ENCODE measurements at places on chromosomes 7 and 10. TPM values are rescaled to one million over a fixed set of nuclear protein-coding genes. Genes with fewer than 3 reads are reported as not detected.

DNA sequence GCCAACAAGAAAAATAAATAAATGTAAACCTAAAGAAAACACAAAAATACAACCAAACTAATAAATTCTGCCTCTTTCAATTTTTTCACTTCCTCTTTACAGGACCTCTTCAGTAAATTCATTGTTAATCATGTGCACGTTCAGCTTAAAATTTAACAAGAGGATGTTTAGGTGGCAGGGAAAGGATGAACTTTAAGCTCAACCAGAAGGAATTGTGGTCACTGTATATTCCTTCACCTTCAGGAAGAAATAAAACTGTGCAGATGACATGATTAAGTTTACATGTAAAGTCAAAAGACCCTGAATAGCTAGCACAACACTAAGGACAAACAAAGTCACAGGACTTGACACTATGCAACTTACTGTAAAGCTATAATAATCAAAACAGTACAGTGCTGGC, 33.0 kb downstream of the KIF5B start:
- no peak overlapping the region for H3K4me3 ChIP-seq
- H3K27ac ChIP-seq, result no peak overlapping the region
- H3K27me3 ChIP-seq, result no peaks in the 10 kb centered on the region

GRCh38 chr10:128061306-128062300, 64.6 kb downstream of the MKI67 start:
- peaks cover 77% of the 10 kb centered on the region for H3K36me3 ChIP-seq
- DNase-seq, result no peak
- no peaks in the 10 kb centered on the region for H3K27me3 ChIP-seq
- H3K4me1 ChIP-seq, result peaks cover 52% of the 10 kb centered on the region

DNA sequence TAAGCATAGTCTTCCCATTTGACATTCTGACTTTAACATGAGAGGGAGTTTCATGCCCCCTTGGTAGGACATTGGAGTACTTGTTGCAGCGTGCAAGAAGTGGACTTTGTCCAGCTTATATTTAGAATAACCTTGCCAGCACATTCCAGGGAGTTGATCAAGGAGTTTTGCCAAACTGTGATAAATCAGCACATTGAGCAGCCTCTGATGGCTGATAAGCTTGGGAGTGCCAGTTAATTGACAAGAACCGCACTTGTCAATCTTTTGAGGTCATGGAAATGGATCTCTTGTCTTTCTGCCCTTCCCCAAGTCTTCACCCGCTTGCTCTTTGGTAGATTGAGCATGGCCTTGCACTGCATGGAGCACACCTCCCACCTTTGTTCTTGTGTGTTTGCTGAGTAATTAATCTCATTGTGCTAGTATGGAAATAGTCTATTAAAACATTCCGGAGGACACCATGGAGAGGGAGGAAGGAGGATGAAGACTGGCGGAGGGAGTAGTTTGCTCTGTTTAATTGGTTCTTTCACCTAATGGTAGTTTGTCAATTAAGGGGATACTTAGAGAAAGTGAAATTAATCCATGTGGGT, 668.5 kb upstream of the GALNT17 start:
- no peaks in the 10 kb centered on the region for H3K4me1 ChIP-seq
- no peak overlapping the region for H3K27ac ChIP-seq
- H3K27me3 ChIP-seq, result no peaks in the 10 kb centered on the region
- H3K4me3 ChIP-seq, result no peak overlapping the region

DNA sequence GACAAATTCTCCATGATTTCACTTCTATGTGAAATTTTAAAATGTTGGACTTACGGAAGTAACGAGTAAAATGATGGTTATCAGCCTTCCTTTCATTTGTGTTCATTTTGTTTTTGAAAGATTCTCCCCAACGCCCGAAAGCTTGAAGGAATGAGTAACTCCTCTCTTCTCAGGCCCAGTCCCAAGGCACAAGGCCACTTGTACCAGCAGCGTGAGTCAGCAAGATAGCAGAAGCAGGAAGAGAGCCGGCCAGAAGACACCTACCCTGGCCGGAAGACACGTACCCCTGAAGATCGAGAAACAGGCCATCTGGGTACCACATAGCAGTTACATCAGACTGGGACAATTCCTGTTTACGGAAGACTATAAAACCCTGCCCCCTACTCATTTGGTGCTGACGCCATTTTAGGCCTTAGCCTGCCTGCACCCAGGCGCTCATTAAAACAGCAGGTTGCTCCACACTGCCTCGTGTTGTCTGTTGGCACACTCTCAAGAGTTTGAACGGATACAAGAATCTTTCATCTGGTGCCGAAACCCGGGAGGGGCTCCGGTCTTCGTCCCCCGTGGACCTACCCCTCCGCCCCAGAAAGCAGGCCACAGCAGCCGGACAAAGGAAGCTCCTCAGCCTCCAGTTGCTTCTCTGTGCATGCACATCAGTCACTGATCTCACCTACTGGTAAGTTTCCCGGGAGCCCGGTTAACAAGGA, 60.4 kb downstream of the LRRC17 start:
- H3K4me1 ChIP-seq, result no peaks in the 10 kb centered on the region
- H3K36me3 ChIP-seq, result no peaks in the 10 kb centered on the region
- H3K4me3 ChIP-seq, result no peak overlapping the region
- H3K27me3 ChIP-seq, result no peaks in the 10 kb centered on the region
- no peak overlapping the region for H3K27ac ChIP-seq

- H3K36me3 ChIP-seq, result peaks cover 25% of the 10 kb centered on the region
- no peaks in the 10 kb centered on the region for H3K27me3 ChIP-seq
- peak; percentile 22 for DNase-seq
- no peak overlapping the region for H3K4me3 ChIP-seq
These were observed 56.2 kb downstream of the COL17A1 start for GRCh38 chr10:104029521-104029860.

- H3K4me3 ChIP-seq, result no peak overlapping the region
- no peaks in the 10 kb centered on the region for H3K4me1 ChIP-seq
- H3K36me3 ChIP-seq, result no peaks in the 10 kb centered on the region
These were observed 65.2 kb upstream of the EMX2 start for GRCh38 chr10:117477211-117477947.

The CUEDC2 gene
- 67.6 TPM for total RNA-seq

The CEP55 gene
- 59.3 TPM for total RNA-seq

The RPEL1 gene
- total RNA-seq, result not detected

The SPAG6 gene
- total RNA-seq, result not detected

The FGFBP3 gene
- 2.7 TPM for total RNA-seq

The CYP26A1 gene
- total RNA-seq, result not detected

The IFIT1B gene
- not detected for total RNA-seq

The FRMD4A gene
- 0.98 TPM for total RNA-seq

The TMEM139 gene
- total RNA-seq, result 0.42 TPM

The THNSL1 gene
- total RNA-seq, result 4.2 TPM

The PTEN gene
- total RNA-seq, result 48.6 TPM

The MRLN gene
- 0.82 TPM for total RNA-seq

All from activated CD4-positive, alpha-beta T cell treated with anti-CD3 and anti-CD28 coated beads, Interleukin-2, amount 10 ng/mL, durations not matched to agents 24 days and 14 days (primary cell).